Hippocampal formation (tissue), 2 donors: ENCODE measurements at places on chromosomes 5 and 9.

- DNase-seq, result no peak
These were observed 344.3 kb upstream of the ARRDC3 start for GRCh38 chr5:91727463-91727862.

- no peak for DNase-seq
These were observed 40.0 kb downstream of the NUDT12 start for GRCh38 chr5:103522586-103522985.

DNA sequence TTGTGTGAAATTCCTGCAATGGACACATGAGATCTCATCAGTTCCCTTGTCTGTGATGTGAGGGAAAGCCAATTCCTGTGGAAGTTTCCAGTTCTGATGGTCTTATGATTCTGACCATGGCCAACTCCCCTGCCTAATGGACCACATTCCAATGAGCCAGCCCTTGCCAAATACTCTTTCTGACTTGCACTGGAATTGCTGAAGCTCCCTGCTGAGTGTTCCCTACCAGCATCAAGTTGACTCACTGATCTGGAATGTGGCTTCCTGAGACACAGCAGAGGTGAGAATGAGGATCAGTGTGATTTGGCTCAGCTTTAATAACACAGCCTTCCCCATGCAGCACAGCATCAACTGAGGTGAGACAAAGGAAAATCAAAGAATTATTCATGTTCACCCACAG is 427.8 kb downstream of the KDM4C start:
- no peak for DNase-seq

GRCh38 chr9:92010705-92011536 is 60.9 kb upstream of the ROR2 start:
- no peak for DNase-seq

DNA sequence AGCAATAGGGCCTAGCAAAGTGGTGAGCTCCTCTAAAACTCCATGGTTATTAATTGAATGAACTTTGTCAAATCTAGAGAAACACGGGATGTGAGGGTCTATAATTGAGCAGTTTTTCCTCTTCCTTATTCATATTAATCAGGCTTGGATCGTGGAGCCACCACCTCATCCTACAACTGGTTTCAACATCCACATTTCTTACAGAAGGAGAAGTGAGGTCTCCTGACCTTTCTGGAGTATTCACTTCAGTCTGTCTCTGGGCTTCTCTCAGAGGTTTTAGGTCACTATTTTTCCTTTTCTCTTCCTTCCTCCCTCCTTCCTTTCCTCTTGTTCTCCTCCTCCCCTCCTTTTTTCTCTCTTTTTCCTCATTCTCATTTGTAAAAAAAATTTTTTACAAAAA is 177.3 kb upstream of the ACTBL2 start:
- no peak for DNase-seq

GRCh38 chr9:111096051-111096450 is 57.8 kb upstream of the LPAR1 start:
- DNase-seq, result no peak

GRCh38 chr5:178365501-178366440 is 133.2 kb upstream of the PHYKPL start:
- DNase-seq, result no peak

- DNase-seq, result no peak
These were observed 364.2 kb downstream of the MAT2B start for GRCh38 chr5:163869581-163869980.
